ENCODE measurements at places on chromosomes 7 and 10.

- DNase-seq, result no peak
Observed at GRCh38 chr10:421170-421569, 268.3 kb downstream of the DIP2C start.

DNA sequence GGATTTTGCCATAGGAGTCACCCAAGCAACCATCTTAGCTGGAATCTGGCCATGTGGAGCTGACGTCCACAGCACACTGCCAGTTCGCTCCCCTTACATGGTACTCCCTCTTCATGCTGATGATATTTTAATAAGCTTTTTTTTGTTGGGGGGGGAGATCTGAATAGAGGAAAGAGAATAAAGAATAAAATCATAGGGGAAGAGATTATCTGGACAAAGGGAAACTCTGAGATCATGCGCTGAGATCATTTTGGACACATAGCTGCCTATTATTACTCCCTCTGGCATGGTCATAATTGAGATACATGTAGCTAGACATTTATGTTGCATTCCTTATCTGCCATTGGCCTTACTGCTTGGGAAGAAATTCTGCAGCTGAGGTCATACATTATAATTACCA lies 282.7 kb downstream of the HTR7 start:
- DNase-seq, result no peak

DNA sequence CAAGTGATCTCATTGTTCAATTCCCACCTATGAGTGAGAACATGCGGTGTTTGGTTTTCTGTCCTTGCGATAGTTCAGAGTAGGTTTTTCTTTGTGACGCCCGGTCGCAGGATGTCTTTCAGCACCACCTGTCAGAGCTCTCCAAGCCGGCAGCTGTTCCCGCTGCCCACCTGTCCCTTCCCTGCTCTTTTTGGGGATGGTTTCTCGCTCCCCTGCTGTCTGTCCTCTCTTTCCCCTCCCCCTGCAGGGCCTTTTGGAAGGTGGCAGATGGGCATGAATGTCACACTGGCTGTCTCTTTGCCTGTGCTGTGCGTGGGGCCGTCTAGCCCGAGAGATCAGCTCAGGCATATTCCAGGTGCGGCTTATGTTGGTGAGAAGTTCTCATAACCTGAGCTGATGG lies 137.0 kb downstream of the GRK5 start:
- peak; percentile 18 for DNase-seq

- no peak for DNase-seq
Observed at GRCh38 chr7:101020444-101020843, 563 bp downstream of the MUC17 start.

GRCh38 chr7:157570531-157571200 lies 233.9 kb downstream of the DNAJB6 start:
- no peak for DNase-seq

DNA sequence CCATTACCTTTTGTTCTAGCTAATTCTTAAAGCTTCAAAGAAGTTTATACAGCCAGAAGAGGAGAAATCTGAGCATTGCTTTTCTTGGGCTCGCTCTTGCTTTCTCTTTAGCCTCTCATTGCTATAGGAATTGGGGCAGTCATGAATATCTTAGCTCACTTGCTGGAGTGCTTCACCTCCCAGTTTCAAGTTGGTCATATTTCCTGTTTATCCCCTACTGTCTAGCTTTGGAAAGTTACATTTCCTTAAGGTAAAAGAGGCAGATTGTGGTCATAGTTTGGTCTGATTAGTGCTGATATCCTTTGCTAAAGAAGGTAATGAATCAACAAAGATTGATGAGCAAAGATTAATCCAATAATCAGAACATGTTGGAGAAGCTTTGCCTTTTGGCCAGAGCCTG lies 77.7 kb upstream of the GLI3 start:
- DNase-seq, result no peak

DNA sequence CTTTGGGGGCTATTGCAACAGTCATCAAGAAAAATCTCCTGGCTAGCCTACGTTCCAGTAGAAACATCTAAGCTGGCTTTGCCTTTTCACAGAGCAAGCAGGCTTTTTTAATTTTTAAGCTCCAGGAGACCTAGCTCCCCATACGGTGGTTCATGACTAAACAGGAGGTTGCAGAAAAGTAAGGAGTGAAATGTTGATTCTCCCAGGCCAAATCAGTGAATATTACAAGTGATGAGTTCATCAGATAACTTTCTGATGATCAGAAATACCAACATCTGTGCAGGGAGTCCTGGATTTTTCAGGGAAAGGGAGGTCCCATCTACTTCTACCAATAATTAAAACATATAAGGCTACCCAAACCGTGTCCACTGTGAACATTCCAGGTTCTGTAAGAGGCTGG lies 477.3 kb upstream of the CELF2 start:
- no peak for DNase-seq

DNA sequence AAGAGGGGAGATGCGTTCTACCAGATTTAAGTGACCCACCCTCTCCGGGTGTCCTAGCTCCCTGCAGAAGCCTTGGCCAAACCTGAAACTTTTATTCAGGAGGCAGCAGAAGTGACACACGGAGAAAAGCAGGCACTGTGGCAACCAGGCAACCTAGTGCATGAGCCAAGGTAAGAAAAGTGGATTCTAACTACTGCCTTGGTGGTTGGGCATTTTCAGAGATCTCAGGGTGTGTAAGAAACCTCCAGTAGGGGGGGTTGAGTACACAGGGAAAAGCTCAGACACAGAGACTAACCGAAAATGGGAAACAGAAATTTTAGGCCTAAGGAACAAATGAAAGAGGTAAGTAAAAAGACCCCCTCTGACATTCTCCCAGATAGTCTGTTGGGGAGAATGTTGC lies 645.7 kb downstream of the ANKRD7 start:
- no peak for DNase-seq

Measured in left hindlimb (tissue), 1 donor.